Lower lobe of right lung (tissue), 2 donors: ENCODE measurements at places on chromosomes 2 and 18. TPM values are rescaled to one million over a fixed set of nuclear protein-coding genes. Genes with fewer than 3 reads are reported as not detected.

DNA sequence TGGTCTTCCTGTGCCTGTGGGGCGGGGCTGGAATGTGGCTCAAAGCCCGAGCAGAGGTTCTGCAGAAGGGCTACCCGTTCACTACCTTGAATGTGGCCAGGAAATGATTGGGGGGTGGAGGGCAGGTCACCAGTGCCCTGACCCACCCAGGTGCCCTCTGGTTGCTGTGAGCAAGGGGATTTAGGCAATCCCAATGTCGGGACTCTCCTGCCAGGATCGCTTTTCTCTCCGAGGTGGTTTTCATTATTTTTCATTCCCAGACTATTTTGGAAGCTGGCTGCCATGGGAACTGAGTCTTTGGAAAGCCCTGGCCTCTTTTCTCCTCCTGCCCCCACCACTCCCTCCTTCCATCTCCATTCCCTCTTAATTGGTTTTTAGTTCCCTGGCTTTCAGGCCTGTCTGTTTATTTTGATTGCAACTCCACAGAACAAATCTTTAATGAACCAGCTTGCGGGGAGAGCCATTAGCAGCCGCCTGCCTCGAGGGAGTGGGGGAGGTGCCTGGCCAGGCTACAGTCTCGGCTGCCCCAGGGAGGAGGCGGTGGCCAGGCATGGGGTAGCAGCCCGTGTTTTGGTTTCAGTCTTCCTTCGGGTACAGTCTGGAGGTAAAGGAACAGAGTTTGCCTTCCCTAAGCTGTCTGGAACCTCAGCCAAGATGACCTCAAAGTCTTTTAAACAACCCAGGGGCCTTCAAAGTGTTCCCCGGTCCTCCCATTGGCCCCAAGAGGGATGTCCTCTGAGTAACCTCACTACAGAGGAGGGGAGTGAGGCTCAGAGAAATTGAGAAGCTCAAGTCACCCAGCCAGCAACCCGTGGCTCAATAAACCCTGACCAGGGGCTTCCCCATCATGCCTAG is 114.4 kb upstream of the HAAO start:
- no peak for DNase-seq

DNA sequence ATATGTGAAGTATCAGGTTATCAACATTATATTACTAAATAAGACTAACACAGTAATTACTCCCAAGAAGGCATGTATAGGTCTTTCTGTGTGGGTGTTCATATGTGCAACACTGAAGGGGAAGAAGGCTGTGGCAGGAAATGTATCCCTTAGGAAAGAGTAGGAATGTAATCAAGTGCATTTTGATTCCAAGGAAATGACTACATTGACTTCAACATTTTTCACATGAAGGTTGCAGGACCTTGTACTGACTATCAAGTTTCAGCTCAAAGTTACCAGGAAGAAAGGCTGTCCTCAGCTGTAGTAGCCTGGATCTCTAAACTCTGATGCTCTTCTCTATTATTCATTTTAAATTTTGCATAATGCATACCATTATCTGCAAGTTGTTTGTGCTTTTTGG is 680.8 kb downstream of the NYAP2 start:
- no peak for DNase-seq

Gene ALPP
- 6.0 TPM for total RNA-seq

GRCh38 chr2:124867247-124867646 is 842.2 kb downstream of the CNTNAP5 start:
- no peak for DNase-seq

GRCh38 chr2:65586516-65586915 is 154.1 kb upstream of the SPRED2 start:
- DNase-seq: no peak

- peak; percentile 24 for DNase-seq
Measured at GRCh38 chr2:188456114-188456909, 164.6 kb downstream of the GULP1 start.

Gene CIB4
- not detected for total RNA-seq
